Stimulated activated CD4-positive, alpha-beta T cell treated with anti-CD3 and anti-CD28 coated beads, TNF-alpha, amount 100 ng/mL, for 24 hours (primary cell): ENCODE measurements at places on chromosomes 12 and 14.

DNA sequence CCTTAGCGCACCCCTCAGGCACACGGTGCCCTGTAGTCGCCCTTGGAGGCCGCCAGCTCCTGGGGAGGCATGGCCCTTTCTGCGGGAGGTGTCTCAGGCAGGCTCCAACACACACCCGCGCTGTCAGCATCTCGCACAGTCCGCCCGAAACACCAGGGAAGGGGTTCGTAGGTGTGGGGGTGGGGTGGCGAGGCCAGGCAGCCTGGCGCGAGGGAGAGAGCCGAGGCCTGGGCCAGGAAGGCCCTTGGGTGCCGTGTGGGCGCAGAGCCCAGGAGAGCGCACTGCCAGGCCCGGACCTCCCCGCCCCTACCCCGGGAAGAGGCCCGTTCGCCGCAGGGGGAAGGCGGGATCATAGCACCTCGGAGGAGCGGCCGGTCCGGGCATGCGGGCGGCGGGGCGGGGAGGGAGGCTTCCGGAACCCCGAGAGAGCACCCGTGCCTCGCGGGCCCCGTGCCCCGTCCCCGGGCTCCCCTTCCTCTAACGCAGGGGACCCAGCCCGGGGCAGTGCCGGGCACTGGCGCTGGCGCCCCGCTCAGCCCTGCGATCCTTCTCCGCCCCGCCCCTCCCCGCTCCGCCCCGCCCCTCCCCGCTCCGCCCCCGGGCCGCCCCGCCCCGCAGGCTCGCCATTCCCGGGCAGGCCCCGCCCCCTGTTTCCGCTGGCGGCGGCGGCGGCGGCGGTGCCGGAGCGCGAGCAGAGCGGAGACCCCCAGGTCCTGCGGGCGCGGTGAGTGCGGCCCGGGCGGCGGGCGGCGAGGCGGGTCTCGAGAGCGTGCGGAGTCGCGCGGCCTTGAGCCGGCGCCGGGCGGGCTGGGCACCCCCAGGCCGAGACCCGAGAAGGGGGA, at the start of gene TSPAN9:
Gene TSPAN9, plus strand, starts transcription at position 650 of the 842 bp plus-strand sequence. CDS start 123,815 bp downstream, outside the sequence.
- DNase-seq, result peak; percentile 54

DNA sequence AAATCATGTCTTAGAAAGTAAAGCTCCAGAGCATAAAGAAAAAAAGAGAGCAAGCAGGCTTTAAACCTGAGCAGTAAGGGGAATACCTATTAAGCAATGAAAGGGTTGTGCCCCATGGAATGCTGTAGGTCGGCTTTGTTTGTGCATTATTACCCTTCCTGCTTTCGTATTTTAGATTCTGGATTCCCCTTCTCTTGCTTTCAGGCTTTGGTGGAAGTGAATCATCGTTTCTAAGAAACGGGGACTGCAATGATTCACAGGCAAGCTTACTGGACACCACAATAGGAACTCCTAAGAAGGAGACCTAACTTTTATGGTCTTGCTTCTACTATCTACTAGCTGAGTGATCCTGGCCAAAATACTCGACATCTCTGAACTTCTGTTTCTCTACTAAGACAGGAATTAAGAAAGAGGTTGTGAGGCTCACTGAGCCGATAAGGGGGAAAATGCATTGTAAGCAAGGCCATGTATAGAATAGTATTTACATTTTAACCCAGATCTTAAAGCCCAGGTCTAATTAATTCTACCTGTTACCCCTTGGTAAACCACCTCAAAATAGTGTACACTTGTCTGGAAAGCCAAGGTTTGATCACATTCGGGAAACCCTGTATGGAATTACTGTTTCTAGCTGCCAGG, 1.2 kb upstream of the BMAL2 start:
- DNase-seq, result no peak

DNA sequence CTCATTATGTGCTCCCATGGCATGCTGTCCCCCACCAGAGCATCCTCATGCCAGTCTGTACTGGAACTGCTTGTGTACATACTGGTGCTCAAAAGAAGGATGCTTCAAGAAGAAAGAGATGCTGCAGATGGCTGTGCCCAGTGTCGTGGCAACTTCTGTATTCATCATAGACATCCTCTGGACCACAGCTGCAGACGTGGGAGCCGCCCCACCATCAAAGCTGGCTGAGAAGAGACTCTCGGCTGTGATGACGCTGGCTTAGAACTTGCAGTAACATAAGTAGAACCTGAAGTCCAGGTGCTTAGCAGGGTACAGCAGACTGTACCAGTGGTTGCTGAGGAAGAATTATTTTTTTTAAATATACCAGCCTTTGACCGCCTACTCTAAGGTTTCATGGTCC, 112.6 kb upstream of the ARHGAP5 start:
- no peak for DNase-seq

GRCh38 chr12:89461190-89461589, 63.4 kb downstream of the GALNT4 start:
- DNase-seq, result no peak

DNA sequence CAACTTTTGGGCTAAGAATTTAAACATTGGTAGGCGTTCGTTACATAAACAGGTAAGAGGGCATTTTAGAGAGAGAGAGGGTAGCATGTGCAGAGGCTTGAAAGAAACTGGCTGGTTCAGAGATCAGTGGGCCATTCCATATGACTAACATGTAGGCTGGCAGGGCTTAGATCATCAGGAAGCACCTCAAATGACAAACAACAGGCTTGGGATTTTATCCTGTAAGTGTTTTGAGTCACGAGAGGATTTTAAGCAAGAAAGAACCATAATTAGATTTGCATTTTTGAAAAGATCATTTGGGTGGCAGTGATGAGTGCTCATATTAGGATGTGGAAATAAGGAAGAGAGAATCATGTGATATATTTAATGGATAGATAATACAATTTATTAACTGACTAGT, 8.7 kb upstream of the PLEKHA5 start:
- DNase-seq, result no peak

- no peak for DNase-seq
Observed at GRCh38 chr12:49783917-49784676, 42.7 kb downstream of the TMBIM6 start.

DNA sequence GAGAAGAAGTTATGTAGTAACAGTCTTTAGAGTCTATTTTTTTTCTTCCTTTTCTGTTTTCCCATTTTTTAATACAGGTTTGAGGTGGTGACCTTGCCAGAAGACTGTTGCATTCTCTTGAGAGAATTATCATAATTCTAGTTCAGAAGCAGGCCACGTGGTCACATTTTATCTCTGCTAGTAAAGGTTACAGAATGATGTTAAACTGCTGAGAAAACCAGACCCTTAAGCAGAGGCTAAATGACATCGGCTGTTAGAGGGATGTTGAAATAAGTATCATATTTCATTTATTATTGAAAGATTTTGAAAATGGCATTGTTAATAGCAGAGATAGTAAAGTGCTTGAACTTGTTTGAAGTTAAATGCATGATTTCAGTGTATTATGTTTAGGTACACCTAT, 49.2 kb downstream of the BRMS1L start:
- DNase-seq, result no peak

GRCh38 chr12:94805749-94806529, 155.6 kb upstream of the TMCC3 start:
- DNase-seq, result no peak

DNA sequence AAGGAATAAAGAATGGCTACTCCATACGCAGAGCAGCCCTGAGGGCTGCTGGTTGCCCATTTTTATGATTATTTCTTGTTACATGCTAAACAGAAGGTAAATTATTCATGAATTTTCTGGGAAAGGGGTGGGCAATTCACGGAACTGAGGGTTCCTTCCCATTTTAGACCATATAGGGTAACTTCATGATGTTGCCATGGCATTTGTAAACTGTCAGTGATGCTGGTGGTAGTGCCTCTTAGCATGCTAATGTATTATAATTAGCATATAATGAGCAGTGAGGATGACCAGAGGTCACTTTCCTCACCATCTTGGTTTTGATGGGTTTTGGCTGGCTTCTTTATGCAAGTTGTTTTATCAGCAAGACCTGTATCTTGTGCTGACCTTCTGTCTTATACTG, 273.0 kb downstream of the FUT8 start:
- no peak for DNase-seq

DNA sequence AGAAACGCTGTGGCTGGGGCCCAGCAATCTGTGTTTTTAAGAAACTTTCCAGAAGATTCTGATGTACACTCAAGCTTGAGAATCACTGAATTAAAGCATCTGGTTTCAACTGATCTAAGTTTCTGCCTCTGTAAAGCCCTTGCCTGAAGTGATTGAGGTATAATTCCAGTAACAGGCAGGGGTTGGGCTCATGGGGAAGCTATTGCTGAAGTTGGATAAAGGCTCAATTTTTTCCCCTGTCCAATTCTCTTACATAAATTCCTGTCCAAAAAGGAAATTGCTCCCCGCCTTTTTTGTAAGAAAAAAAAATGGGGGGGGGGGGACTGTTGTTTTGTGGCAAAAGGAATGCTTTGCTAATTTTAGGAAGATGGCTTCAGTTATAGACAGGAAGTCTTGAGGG, 337.4 kb downstream of the NUAK1 start:
- DNase-seq, result no peak

- DNase-seq, result no peak
Observed at GRCh38 chr12:9872742-9873141, 3.6 kb upstream of the CLEC2B start.

DNA sequence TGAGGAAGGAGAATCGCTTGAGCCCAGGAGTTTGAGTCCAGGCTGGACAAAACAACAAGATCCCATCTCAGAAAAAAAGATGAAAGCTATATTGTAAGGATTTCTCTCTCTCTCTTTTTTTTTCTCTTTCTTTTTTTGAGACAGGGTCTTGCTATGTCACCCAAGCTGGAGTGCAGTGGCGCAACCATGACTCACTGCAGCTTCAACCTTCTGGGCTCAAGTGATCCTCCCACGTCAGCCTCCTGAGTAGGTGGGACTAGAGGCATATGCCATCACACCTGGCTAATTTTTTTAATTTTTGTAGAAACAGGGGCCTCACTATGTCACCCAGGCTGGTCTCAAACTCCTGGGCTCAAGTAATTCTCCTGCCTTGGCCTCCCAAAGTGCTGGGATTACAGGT, 5.8 kb upstream of the MRPL42 start:
- no peak for DNase-seq

- no peak for DNase-seq
Observed at GRCh38 chr14:51328772-51329353, 88.8 kb downstream of the TMX1 start.

DNA sequence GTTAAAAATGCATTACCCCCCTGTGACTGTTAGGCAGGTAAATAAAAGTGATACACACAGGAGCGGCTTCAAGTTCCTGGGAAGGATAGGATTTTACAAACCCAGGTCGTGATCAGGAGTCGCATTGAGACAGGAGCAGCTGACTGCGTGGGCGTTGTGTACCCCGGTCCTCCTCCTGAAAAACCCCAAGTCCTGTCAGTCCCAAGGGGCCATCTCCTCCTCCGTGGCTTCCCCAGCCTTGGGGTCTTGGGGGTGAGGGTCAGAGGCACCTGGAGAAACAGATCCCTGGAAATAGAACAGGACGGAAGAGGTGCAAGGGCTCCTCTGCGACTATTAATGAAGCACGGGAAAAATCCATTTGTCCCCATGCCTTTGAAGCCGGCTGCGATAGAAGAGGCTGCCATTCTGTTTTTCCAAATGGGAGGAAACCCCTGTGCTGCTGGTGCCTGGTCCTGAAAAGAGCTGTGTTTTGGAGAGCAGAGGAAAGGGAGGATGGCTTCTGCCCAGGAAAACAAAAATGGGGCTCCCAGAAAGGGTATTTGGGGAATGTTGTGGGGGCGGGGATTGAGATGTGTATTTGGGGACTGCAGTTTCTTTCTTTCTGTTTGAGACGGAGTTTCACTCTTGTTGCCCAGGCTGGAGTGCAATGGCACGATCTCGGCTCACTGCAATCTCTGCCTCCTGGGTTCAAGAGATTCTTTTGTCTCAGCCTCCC, 143.1 kb downstream of the ZNF664 start:
- DNase-seq, result no peak

DNA sequence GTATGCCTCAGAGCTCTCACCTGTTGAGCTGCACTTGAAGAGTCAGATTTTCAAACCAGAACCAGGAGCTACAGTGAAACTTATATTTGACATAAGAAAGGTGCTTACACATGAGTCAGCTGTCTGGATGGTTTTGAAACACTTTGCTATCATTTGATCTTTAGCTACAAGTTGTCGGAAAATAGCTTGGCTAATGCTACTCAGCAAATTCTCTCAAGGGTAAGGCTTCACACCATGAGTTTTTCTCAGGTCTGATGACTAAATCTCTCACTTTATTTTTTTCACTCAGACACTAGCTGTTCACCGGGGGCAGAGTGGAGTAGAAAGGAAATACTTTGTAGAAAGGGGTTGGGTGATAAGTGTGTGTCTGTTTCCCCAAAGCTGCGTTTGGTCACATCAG, 171.8 kb downstream of the FLRT2 start:
- no peak for DNase-seq

DNA sequence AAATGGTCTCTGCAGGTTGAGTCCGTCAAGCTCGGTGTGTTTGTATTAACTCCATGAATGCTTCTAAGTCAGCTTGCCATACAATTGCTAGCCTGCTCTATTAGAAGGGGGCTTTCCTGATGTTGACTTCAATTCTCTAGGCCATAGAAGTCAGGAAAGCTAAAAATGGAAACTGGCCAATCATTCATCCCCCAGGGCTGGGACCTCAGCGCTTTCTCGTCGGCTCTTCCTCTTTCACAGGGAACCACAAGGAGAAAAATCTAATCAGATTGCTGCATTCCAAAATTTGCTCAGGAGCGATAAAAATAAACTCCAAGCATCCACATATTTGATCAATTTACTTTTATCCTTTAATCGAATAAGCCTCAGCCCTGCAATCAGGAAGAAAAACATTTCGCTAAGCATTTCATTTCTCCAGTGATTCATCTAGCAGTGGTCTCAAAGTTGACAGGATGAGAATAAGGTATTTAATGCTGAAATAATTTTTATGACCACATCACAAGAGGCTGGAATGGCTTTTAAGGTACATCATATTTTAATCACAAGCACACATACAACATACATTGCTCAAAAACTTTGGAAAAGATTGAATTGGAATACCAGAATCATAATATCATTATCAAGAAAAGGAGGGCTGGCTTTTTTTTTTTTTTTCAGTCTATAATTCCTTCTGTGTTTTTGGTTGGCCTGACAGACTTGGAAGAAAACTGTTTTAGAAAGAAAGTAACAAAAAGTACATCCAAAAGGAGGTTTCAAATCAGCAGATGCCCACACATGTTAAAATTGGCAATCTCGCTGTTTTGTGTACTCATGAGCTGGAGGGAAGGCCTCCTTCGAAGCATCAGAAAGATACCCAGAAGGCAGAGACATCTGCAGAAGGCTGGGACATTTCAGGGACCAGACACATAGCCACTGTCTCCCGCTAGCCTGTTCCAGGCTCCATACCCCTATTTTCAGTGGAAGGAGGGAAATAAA, 316.3 kb downstream of the NUAK1 start:
- DNase-seq, result no peak

- DNase-seq, result no peak
Observed at GRCh38 chr14:35159742-35160409, 37.5 kb downstream of the PRORP start.

- no peak for DNase-seq
Observed at GRCh38 chr14:76706811-76707210, 54.5 kb upstream of the VASH1 start.

GRCh38 chr12:31820832-31821231, 92.0 kb upstream of the AMN1 start:
- DNase-seq, result no peak
